ENCODE measurements at places on chromosomes 6 and 20. TPM values are rescaled to one million over a fixed set of nuclear protein-coding genes. Genes with fewer than 3 reads are reported as not detected.

Gene CFAP206
- under 0.01 TPM for total RNA-seq

Gene MICB
- 5.8 TPM for total RNA-seq

Gene EZR
- total RNA-seq: 258 TPM

Gene GFOD1
- 41.4 TPM for total RNA-seq

Gene TOX2
- 0.28 TPM for total RNA-seq

Gene COL20A1
- total RNA-seq: 0.07 TPM

Gene EEF1A2
- total RNA-seq: 1.0 TPM

Gene CST1
- total RNA-seq: not detected

Gene SCRT2
- total RNA-seq: not detected

Gene LY86
- not detected for total RNA-seq

Gene MLIP
- 2.8 TPM for total RNA-seq

Gene EFCAB8
- 0.36 TPM for total RNA-seq

Gene ZNF311
- 4.8 TPM for total RNA-seq
